ENCODE measurements at places on chromosomes 16 and 17. TPM values are rescaled to one million over a fixed set of nuclear protein-coding genes. Genes with fewer than 3 reads are reported as not detected.

DNA sequence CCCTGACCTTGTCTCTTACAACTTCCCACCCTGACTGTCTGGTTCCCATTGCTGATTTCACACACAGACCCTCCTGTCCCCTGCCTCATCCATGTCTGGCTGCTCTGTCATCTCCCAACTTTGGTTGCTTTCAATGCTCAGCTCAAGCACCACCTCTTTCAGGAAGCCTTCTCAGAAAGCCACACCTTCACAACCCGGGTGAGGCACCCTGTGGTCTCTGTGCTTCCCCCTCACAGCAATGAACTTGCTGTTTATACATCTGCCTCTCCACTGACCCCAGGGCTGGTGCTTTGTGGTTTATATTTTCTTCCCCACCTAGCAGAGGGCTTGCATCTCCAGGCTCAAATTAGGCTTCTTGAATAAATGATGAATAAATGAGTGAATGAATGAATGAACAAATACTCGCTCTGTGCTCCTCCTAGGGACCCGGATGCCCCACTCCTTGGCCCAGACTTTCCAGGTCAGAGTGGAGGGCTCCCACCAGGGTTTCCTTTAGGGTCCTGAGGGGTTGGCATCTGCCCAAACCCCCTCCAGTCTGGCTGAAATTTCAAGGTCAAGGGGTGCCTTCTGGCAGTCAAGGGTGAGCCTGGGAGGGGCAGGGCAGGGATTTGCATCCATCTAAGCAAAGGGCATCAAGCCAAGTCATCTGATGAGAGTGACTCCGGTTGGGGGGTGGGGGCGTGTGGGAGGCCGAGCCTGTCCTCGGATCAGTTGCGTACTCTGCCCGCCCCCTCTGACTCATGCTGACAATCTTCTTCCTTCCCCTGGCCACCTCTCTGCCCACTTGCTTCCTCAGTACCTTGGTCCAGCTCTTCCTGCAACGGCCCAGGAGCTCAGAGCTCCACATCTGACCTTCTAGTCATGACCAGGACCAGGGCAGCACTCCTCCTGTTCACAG lies at the start of gene ITGAX:
Gene ITGAX (plus strand): TSS at position 783 of the 898 bp plus-strand sequence. CDS start 79 bp downstream, at position 862.
- DNase-seq = no peak

DNA sequence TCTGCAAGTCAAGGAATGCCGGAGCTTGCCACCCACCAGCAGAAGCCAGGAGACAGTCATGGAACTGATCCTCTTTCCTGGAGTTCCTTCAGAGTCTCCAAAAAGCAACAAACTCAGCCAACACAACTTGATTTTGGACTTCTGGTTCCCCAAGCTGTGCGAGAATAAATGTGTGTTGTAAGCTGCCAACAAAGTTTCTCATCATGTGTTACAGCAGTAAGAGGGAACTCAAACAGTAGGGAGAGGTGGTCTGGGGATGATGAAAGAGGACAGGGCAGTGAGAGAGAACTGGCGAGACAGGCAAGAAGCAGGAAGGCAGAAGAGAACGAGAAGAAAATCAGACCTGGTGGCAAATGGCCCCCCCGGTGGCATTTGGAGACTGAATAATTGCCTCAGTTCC lies 204.9 kb downstream of the MAF start:
- no peak for DNase-seq

Gene CCL3
- total RNA-seq = 0.78 TPM

GRCh38 chr17:31580316-31580705 lies 188.8 kb downstream of the RAB11FIP4 start:
- DNase-seq = no peak

DNA sequence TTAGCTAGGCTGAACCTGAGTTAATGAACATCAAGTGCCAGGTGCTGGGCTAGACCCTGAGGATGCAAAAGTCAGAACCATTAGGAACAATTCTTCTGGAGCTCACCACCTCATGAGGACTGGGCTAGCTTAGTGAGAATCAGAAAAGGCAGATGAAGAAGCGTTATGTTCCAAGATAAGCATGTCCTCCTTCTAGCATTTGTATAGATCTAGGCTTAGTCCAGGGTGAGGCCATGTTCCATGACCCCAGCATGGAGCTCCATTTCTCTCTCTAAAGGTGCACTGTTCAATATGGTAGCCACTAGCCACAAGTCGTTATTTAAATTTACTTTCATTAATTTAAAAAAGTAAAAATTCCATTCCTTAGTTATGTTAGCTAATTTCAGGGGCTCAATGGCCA lies 365.3 kb upstream of the CCL2 start:
- no peak for DNase-seq

Gene NPIPB9
- 5.8 TPM for total RNA-seq

DNA sequence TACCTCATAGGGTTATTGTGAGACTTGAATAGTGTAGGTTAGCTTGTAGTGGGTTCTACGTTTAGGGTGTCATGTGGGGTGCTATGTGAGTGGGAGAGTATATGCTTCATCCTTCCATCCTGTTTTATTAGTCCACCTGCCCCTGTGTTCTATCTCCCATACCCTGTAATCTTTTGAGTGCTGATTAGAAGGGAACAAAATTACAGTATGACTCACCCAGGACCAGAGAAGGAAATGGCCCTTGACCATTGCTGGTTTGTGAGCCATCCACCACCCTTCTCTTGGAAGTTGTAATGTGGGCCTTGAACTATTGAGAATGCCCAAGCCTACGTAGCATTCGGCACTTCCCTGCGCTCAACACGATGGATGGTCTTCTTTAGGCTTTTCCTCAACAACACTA lies 17.1 kb downstream of the SAP30BP start:
- no peak for DNase-seq

DNA sequence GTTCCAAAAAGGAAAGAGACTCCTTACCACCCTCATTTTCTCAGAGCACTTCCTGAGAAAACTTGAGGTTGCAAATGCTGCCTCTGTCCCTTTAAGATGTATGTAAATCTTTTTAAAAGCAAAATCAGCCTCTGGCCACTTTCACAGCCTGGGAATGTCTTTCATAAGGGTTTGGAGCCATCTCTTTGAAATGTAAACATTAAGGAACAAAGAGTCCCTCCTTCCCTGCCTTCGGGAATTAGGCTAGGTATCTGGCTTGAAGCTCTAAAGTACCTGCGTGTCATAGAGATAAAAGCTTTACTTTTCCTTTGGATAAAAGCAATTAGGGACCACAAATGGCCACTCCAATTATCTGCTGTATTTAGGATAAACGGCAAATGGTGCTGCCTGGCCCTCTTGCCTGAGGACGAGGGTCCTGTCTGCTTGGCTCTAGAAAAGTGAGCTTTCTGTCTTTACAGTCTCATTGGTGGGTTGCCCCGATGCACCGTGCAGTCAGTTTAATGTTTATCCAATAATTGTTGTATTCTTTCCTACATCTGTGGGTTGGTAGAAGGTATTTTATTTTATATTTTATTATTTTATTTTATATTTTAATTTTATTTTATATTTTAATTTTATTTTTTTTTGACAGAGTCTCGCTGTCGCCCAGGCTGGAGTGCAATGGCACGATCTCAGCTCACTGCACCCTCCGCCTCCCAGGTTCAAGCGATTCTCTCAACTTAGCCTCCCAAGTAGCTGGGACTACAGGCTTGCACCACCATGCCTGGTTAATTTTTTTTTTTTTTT lies 23.9 kb downstream of the NLRC3 start:
- no peak for DNase-seq
